Left lobe of liver (tissue), 2 donors: ENCODE measurements at places on chromosomes 4 and X. TPM values are rescaled to one million over a fixed set of nuclear protein-coding genes. Genes with fewer than 3 reads are reported as not detected.

DNA sequence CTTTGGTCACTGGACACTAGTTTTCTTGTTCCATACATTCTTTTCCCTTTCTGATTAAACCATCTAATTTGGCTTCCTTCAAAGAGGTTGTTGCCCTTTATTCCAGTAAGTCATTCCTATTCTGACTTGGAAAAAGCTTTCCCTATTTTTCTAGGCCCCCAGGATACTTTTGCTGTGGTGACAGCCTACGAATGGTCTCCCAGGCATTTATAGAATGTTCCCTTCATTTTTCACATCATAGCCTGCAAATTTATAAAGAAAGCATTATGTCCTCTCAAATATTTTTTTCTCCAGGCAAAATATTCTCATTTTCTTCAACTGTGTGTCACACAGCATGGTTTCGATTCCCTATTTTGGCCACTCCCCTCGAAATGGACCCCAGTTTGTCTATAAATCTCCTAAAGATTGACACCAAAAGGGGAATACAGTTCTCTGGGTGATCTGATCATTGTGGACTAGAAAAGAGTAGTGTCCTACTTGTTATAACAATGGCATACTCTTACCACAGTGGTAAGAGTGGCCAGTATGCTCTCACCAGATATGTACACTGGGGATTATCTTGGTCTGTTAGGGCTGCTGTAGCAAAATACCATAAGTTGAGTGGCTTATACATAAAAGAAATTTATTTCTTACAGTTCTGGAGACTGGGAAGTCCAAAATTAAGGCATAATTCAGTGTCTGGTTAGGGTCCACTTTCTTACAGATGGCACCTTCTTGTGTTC is 41.5 kb upstream of the BMP2K start:
- DNase-seq = no peak

- no peak for DNase-seq
These were observed 273.0 kb downstream of the ARHGAP24 start for GRCh38 chr4:85747882-85748491.

- DNase-seq = no peak
These were observed 148.1 kb downstream of the TSPAN5 start for GRCh38 chr4:98510340-98510739.

EXOC1 gene
- 6.3 TPM for total RNA-seq

DNA sequence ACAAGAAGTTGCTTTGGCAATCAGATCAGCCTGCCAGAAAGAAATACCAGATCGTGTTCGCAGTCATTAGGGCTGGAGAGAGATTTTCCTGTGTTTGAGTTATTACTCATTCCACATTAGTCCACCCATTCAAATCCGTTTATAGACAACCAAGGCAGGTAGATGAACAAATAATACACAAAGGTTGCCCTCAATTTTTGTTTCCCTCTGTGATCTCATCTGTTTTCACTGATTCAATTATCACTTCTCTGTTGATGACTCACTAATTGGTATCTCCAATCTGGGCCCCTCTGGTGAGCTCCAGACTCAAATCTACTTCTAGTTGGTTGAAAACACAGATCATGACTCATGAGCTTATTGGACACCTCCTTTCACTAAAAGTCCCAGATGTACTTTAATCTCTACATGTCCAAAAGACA is 54.5 kb downstream of the CHM start:
- DNase-seq = no peak

DNA sequence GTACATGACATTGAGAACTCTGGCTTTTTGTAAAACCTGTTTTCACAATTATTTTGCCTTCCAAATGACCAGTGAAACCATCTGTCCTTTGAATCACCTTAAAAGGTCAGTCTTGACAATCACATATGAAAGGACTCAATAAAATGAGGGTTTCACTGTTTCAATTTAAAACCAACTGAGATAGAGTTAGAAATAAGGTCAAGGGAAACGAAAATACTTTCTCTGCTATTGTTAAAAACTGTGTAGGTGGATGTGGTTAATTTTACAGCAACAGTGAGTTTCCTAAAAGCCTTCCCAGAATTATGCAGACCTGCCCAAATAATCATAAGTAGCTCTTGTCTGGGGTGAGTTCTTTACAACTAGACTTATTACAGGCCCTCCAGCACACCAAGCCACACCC is 839.9 kb downstream of the RAB28 start:
- no peak for DNase-seq

DNA sequence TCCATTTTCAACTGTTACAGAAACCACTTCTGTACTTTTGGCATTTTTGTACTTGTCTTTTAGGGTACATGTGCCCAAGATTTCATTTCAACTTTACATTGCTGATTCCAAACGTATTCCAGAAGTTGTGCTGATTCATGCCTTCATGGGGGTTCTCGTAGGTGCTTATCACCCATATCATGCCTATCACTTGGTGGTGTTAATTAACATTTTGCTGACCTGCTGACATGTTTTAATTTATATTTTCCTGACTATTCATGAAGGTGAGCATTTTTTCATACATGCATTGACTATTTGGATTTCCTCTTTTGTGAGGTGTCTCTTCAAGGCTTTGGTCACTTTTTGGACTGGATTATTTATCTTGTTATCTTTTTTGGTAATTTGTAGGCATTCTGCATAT is 64.1 kb downstream of the CC2D2A start:
- DNase-seq = no peak

DIPK2B gene
- total RNA-seq = 0.20 TPM

- DNase-seq = no peak
These were observed 44.2 kb downstream of the TRIM61 start for GRCh38 chr4:164933244-164933643.

DNA sequence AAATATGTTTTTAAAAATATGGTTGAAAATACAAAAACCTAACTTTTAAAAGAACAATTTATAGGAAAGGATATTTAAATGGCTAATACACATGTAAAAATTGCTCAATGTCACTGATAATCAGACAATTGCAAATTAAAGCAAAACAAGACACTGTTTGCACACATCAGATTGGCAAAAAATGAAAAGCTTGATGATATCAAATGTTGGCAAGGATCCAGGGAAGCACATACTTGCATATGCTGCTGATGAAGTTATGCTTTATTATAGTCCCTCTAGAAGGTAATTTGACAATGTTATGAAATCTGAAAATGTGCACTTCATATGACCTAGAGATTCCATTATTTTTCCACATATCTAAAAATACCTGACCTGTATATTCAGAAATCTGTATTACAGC is 45.7 kb upstream of the EPGN start:
- no peak for DNase-seq

TRPC3 gene
- 0.25 TPM for total RNA-seq

DNA sequence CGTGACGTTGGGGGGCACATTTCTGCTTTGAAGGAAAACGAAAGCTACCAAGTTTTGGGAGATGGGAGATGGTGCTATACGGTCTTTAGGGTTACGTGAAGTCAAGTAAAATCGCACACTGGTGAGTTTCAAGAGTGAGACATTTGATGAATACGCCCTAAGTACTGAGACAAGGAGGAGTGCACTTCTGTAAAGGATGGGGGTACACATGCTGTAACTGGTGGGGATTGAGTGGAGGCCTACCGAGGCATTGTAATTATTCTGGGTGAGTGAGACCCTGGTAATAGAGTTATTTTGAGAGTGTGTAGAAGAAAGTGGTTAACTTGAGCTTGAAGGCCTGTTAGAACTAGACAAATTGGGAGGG is 536 bp downstream of the SH3BGRL start:
- no peak for DNase-seq

GRCh38 chr4:87012265-87012953 is 77.6 kb downstream of the AFF1 start:
- peak; percentile 77 for DNase-seq

DNA sequence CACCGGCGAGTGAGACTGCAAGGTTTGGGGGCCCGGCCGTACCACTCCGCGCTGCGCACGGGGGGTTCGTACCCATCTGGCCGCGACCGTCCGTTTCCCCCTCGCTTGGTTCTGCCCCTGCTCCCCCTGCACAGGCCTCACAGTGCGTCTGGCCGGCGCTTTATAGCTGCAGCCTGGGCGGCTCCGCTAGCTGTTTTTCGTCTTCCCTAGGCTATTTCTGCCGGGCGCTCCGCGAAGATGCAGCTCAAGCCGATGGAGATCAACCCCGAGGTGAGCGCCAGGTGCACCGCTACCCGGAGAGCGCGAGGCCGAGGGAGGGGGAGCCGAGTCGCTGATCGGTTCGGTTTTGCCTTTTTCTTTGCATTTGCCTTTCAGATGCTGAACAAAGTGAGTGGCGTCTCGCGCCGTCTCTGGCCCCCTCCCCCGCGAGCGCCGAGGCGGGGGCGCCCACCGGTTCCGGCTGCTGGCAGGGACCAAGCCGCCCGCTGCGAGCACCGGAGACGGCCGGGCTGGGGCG is at the start of gene UCHL1:
Gene UCHL1 (plus strand): TSS at position 189 of the 517 bp plus-strand sequence. CDS start 49 bp downstream, at position 238.
- no peak for DNase-seq

GAGE12F gene
- 0.63 TPM for total RNA-seq

- DNase-seq = peak; percentile 27
These were observed 115.9 kb downstream of the CPZ start for GRCh38 chr4:8708401-8709021.

GRCh38 chr4:80989921-80990544 is 40.5 kb upstream of the BMP3 start:
- no peak for DNase-seq

ZNF280C gene
- 1.1 TPM for total RNA-seq

DNA sequence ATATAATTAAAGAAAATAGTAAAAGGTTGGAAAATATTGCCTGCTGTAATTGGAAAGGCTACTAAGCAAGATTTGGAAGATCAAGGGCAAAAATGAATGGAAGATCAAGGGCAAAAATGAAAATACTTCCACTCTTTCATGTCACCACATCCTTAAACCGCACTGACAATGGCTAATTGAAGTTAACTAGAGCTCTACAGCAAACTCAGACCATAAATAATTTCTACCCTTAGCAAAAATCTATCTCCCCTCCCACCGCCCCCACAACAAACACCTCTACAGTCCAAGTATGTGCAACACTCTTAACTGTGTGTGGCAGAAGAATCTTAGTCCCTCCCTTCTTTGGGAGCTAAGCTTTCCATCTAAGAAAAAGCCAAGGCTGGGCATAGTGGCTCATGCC is 27.1 kb downstream of the ATP11C start:
- DNase-seq = no peak

PABPC1L2A gene
- total RNA-seq = not detected

ATOH1 gene
- total RNA-seq = not detected

- DNase-seq = no peak
These were observed 7.8 kb downstream of the WWC2 start for GRCh38 chr4:183106839-183107238.

DNA sequence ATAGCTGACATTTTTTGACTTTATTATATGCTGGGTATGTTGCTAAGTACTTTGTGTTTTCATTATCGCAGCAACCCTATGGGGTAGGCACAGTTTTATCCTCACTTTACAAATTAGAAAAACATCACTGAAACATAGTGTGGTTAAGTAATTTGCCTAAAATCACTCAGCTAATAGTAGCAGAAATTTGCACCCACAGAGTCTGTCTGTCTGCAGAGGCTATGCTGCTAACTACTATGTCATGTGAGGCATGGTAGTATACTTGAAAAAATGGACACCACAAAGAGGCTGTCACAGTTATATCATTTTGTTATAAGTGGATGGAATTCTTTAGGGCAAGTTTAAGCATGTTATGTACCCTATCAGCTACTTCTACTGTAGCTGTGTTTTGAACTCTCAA is 69.0 kb downstream of the STAG2 start:
- no peak for DNase-seq

DNA sequence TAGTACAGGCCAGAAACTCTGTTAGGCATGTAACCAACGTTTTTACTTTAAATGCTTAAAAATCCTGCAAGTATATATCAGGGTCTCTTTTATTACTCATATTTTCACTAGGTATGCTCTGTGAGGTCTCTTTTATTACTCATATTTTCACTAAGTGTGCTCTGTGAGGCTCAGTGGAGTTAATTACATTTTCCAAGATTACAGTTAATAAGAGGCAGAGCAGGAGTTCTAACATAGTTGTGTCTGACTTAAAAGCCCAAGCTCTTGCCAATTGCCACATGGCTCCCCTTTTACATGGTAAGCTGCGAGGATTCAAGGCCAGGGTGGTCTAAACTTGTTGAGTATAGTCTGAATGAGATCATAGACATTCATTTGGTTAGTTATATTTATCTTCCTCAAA is 81.0 kb upstream of the ARMCX2 start:
- DNase-seq = no peak

DNA sequence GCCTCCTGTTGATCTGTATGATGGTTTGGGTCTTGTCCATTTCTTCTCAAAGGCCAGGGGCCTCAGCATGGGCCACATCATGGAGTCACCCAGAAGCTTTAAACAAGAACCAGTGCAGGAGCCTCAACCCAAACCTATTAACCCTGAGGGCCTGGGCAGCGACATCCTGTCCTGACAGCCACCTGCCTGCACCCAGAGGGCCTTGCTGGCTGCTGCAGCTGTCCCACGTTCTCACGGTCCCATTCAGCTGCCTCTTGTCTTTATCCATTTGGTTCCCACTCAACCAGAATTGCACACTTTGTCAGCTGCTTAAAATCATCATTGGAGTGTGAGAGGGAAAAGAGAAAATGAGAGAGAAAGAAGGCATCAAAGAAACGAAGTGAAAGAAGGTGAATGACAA is 21.6 kb downstream of the C4orf50 start:
- no peak for DNase-seq

DNA sequence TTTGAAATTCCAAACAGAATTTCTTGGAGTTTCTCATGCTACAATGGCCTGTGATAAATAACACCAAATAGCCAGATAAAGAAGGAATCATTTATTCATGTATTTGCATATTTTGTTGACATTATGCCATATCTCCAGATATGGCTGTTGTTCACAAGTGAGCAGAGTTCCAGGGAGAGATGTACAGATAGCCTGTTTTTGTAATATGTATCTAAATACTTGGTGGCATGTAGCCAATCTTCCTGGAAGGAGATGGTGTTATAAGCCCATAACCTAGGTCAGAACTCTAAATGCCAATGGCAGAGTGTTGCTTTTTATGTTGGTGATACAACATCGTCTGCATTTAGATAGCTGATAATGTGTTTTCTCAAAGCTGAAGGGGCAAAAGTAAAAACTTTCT is 292.2 kb downstream of the FBXO8 start:
- DNase-seq = no peak

GRCh38 chrX:153596981-153597750 is 1.8 kb downstream of the CCNQ start:
- DNase-seq = no peak
